ENCODE measurements at places on chromosomes 11 and 22. TPM values are rescaled to one million over a fixed set of nuclear protein-coding genes. Genes with fewer than 3 reads are reported as not detected.
A peak's percentile ranks its signal among the peaks of the same experiment; 100 is the strongest.

GRCh38 chr22:46934746-46935491, 172.5 kb downstream of the TBC1D22A start:
- DNase-seq: no peak
- H3K27me3 ChIP-seq: no peaks in the 10 kb centered on the region
- peaks cover 32% of the 10 kb centered on the region for H3K4me1 ChIP-seq
- H3K36me3 ChIP-seq: peaks cover 14% of the 10 kb centered on the region

DNA sequence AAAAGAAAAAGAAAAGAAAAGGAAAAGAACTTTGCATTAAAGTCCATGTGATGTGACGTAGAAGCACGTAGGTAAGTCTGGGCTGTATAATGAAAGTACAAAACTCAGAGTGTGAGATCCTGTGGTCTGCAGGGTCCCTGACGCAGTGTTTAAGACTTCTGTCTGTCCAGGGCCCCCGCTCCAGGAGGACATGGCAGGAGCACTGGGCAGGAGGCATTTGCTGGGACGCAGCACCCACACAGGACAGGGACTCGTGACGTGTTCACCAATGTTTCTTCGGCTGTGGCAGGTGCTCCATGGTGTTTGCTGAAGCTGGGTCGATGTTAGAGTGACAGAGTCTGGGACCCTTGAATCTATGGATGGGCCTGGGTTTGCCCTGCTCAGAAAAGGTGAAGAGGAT, 348.1 kb downstream of the BRD1 start:
- H3K4me1 ChIP-seq: peaks cover 23% of the 10 kb centered on the region
- DNase-seq: no peak
- H3K27ac ChIP-seq: no peak overlapping the region

DNA sequence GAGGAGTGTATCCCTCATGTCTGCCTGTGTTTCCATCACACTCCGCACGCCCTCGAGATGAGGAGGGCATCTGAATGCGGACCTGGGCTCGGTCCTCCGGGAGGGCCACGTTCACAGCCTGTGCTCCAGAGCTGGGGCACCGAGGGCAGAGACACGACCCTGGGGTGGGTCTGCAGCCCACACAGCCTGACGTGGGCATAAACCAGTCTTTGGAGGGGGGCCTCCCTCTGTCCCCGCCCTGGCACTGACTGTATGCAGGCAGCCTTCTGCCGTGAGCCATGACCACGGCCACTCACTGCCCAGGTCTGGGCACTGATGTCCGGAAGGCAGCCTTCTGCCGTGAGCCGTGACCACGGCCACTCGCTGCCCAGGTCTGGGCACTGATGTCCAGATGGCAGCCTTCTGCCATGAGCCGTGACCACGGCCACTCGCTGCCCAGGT, 1425.1 kb downstream of the BRD1 start:
- H3K27ac ChIP-seq: no peak overlapping the region
- no peak for DNase-seq
- no peaks in the 10 kb centered on the region for H3K4me1 ChIP-seq
- no peaks in the 10 kb centered on the region for H3K36me3 ChIP-seq

DNA sequence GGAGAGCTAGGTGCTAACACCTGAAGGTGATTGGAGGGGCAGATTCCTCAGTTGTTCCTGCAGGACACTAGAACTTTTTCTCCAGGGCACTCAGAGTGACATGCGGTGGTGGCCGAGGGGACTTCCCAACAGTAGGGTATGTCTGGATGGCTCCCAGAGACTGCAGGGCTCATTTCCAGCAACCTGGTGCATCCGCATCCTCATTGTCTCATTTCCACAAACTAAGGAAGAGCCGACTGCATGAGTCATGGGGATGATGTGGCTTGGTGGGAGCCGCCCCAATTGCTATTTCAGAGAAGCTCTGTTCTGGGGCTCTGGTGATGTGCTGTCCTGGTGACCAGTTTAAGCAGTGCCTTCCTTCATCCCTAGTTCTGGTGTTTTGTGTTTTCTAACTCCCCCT, 2.8 kb upstream of the ROBO4 start:
- no peak for DNase-seq
- no peak overlapping the region for H3K27ac ChIP-seq

GRCh38 chr11:135027461-135027860, 615.4 kb upstream of the B3GAT1 start:
- no peak overlapping the region for H3K4me3 ChIP-seq
- DNase-seq: peak; percentile 54
- no peaks in the 10 kb centered on the region for H3K27me3 ChIP-seq
- H3K36me3 ChIP-seq: no peaks in the 10 kb centered on the region
- H3K4me1 ChIP-seq: peaks cover 20% of the 10 kb centered on the region

- no peaks in the 10 kb centered on the region for H3K36me3 ChIP-seq
- no peak overlapping the region for H3K4me3 ChIP-seq
- no peak overlapping the region for H3K27ac ChIP-seq
- peaks cover 33% of the 10 kb centered on the region for H3K4me1 ChIP-seq
- no peaks in the 10 kb centered on the region for H3K27me3 ChIP-seq
Measured at GRCh38 chr11:15970506-15971214, 385.7 kb downstream of the SOX6 start.

GRCh38 chr22:22235558-22235957, 9.0 kb upstream of the VPREB1 start:
- no peaks in the 10 kb centered on the region for H3K36me3 ChIP-seq
- no peak overlapping the region for H3K4me3 ChIP-seq
- no peak for DNase-seq

- H3K27ac ChIP-seq: peak overlapping the region; percentile 51
- no peak overlapping the region for H3K4me3 ChIP-seq
- H3K36me3 ChIP-seq: no peaks in the 10 kb centered on the region
- no peak for DNase-seq
Measured at GRCh38 chr11:118988280-118988679, 9.7 kb upstream of the CENATAC start.

GRCh38 chr11:12159351-12160099, 49.1 kb downstream of the MICAL2 start:
- H3K4me3 ChIP-seq: no peak overlapping the region
- no peaks in the 10 kb centered on the region for H3K36me3 ChIP-seq
- peak overlapping the region; percentile 3 for H3K27ac ChIP-seq
- DNase-seq: no peak

DNA sequence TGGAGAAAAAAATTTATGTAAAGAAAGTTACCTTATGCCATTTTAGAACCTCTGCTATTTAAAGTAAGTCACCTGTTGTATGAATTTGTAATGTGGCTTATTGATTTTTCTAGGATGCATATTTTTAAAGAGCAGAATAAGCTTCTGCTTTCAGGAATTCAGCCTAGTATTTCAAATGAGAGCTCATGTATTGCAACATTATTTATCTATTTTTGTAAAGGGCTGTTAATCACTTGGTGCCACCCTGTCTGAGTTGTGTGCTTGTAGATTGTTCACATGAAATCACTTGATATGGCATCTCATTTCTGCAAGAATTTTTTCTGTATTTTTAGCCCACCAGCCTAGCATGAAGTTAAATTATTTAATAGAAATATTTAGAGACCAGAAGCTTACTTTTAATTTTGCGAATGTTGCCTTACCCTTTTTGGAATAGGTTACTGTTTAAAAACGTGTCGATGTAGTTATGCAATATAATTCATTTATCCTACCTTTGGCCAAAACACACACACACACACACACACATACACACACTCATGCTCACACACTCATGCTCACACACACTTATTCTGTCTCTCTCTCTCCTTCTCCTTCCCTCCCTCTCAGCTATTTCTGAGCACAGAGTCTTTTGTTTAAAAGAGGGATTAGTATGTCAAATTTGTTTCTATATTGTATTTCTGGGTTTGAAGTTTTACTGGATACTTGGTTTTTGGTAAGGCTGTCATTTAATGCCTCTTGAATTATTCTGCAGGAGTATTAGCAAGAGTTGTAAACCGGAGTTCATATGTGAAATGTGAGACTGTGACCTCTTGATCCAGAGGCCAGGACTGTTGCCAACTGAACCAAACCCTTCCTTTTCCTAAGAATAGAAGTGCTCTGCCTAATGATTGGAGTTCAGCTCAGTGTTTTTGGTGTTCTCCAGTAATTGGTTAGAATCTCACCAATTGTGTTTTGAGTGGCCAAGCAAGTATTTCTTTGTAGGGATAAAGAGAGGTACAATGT, 34.4 kb downstream of the YAP1 start:
- no peak overlapping the region for H3K4me3 ChIP-seq
- peaks cover 56% of the 10 kb centered on the region for H3K4me1 ChIP-seq
- peaks cover 3% of the 10 kb centered on the region for H3K36me3 ChIP-seq
- H3K27me3 ChIP-seq: no peaks in the 10 kb centered on the region

GRCh38 chr22:43201486-43202219, 14.7 kb upstream of the TTLL12 start:
- H3K4me1 ChIP-seq: peaks cover 8% of the 10 kb centered on the region
- H3K27me3 ChIP-seq: no peaks in the 10 kb centered on the region
- H3K27ac ChIP-seq: no peak overlapping the region
- H3K36me3 ChIP-seq: no peaks in the 10 kb centered on the region
- H3K4me3 ChIP-seq: no peak overlapping the region

DNA sequence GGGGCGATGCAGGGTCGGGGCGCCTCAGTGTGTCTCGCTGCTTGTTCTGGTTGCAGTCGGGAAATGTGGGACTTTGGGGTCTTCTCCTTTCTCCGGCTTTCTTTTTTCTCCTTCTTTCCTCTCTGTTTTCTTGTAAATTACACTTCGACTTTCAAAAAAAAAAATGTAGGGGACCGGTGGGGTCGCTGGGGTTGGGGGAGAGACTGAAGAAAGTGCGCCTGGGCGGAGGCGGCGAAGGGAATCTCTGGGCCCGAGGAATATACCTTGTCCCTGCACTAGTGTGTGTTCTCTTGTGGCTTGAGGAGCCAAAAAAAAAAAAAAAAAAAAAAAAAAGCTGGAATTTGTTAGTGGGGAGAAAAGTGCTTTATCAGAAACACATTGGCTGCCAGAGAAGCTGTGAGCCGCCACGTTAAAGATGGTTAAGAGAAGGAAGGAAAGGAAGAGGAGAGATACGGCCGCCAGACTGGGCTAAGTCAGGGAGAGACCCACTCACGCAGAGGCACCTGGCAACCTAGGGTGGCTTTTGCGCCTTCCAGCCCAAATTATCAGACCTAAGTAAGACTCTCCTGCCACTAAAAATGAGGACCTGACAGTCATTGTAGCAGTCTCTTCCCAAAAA, 8.4 kb upstream of the FLI1 start:
- peaks cover 35% of the 10 kb centered on the region for H3K4me1 ChIP-seq
- peak overlapping the region; percentile 63 for H3K4me3 ChIP-seq
- no peak for DNase-seq
- peaks cover 100% of the 10 kb centered on the region for H3K27me3 ChIP-seq

GRCh38 chr22:49524362-49524761, 303.3 kb downstream of the BRD1 start:
- no peak for DNase-seq
- H3K4me1 ChIP-seq: no peaks in the 10 kb centered on the region
- no peak overlapping the region for H3K4me3 ChIP-seq
- peaks cover 5% of the 10 kb centered on the region for H3K27me3 ChIP-seq
- H3K36me3 ChIP-seq: no peaks in the 10 kb centered on the region

- peaks cover 5% of the 10 kb centered on the region for H3K4me1 ChIP-seq
- H3K36me3 ChIP-seq: peaks cover 3% of the 10 kb centered on the region
- no peak for DNase-seq
- H3K27ac ChIP-seq: no peak overlapping the region
- no peaks in the 10 kb centered on the region for H3K27me3 ChIP-seq
Measured at GRCh38 chr11:15674756-15675155, 560.0 kb downstream of the INSC start.

DNA sequence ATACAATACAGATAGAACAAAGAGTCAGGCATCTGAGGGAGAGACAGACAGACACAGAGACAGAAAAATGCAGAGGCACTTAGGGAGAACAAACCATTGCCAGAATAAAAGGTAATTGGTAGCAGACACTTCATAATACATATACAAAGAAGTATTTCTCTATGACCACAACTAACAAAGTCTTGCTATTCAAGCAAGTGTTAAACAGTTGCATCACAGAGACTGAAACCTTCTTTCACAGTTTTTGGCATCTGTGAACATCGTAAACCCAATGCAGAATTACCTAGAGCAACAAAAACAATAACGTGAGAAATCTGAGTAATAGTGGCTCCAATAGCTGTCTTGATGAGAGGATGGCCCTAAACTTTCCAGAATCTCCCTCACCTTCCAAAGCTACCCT, 116.4 kb downstream of the BLID start:
- DNase-seq: no peak
- peaks cover under 1% of the 10 kb centered on the region for H3K36me3 ChIP-seq
- no peak overlapping the region for H3K4me3 ChIP-seq
- no peaks in the 10 kb centered on the region for H3K27me3 ChIP-seq
- H3K4me1 ChIP-seq: peaks cover 11% of the 10 kb centered on the region
- H3K27ac ChIP-seq: no peak overlapping the region

GRCh38 chr22:29758068-29758622, 8.7 kb downstream of the ZMAT5 start:
- H3K27me3 ChIP-seq: no peaks in the 10 kb centered on the region
- no peaks in the 10 kb centered on the region for H3K4me1 ChIP-seq
- H3K27ac ChIP-seq: no peak overlapping the region
- no peak overlapping the region for H3K4me3 ChIP-seq
- no peaks in the 10 kb centered on the region for H3K36me3 ChIP-seq

DNA sequence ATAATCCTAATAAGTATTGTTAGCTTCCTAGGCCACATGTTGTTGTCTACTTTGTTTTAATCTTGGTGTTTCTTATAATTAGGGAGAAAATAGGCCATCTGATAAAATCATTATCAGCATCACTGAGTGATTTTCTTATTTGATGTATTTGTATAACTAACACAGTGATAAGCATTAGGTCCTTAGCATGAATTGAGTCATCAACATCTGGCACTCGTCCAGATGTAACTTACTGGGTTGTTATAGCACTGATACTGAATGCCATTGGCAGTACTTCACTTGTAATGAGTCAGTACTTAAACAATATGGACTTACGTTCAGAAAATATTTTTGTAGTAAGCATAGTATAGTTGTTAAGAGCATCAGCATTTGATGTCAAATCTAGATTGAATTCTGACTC, 16.2 kb downstream of the API5 start:
- no peak overlapping the region for H3K27ac ChIP-seq
- no peak overlapping the region for H3K4me3 ChIP-seq
- DNase-seq: no peak
- H3K4me1 ChIP-seq: no peaks in the 10 kb centered on the region
- peaks cover 52% of the 10 kb centered on the region for H3K36me3 ChIP-seq

The CST6 gene
- 1.1 TPM for total RNA-seq

The PKDREJ gene
- total RNA-seq: not detected

The AP1B1 gene
- 40.3 TPM for total RNA-seq

The APOBEC3B gene
- 4.9 TPM for total RNA-seq

The PATE2 gene
- total RNA-seq: not detected

Measured in mesothelial cell of epicardium (in vitro differentiated cells).